Smooth muscle cell of trachea (primary cell): ENCODE measurements at places on chromosomes 7 and 10. TPM values are rescaled to one million over a fixed set of nuclear protein-coding genes. Genes with fewer than 3 reads are reported as not detected.

KIAA1549 gene
- 0.44 and 0.99 TPM in 2 replicates for total RNA-seq

LOXL4 gene
- 14.1 and 78.2 TPM in 2 replicates for total RNA-seq

SPDYE16 gene
- 0.33 and 0.44 TPM in 2 replicates for total RNA-seq

CPXM2 gene
- total RNA-seq = 12.9 and 43.8 TPM in 2 replicates

MAGI2 gene
- total RNA-seq = 16.2 and 33.2 TPM in 2 replicates

LLCFC1 gene
- not detected in 2 replicates for total RNA-seq

RADIL gene
- total RNA-seq = 1.2 and 1.3 TPM in 2 replicates

TMEM184A gene
- not detected in 2 replicates for total RNA-seq

PTPRE gene
- total RNA-seq = 0.15 and 1.7 TPM in 2 replicates

UNCX gene
- not detected in 2 replicates for total RNA-seq

WNT8B gene
- total RNA-seq = not detected in 2 replicates

PNLIPRP1 gene
- total RNA-seq = not detected in 2 replicates

ADAM12 gene
- 28.8 and 34.4 TPM in 2 replicates for total RNA-seq

ADCYAP1R1 gene
- not detected in 2 replicates for total RNA-seq

JCAD gene
- 2.0 and 8.9 TPM in 2 replicates for total RNA-seq

RAB11FIP2 gene
- total RNA-seq = 18.0 and 20.5 TPM in 2 replicates

RARRES2 gene
- 0.73 and 20.7 TPM in 2 replicates for total RNA-seq

TACC2 gene
- total RNA-seq = 2.6 and 8.1 TPM in 2 replicates

ZNF503 gene
- total RNA-seq = 17.3 and 22.7 TPM in 2 replicates

SH2D4B gene
- not detected in 2 replicates for total RNA-seq

CPED1 gene
- total RNA-seq = 89.8 and 122 TPM in 2 replicates

EPHA1 gene
- total RNA-seq = under 0.01 and 0.15 TPM in 2 replicates

GPRIN2 gene
- total RNA-seq = not detected in 2 replicates

ATP6V0A4 gene
- not detected in 2 replicates for total RNA-seq

TDRD1 gene
- 0.29 and 0.50 TPM in 2 replicates for total RNA-seq

CUBN gene
- 3.3 and 3.6 TPM in 2 replicates for total RNA-seq

OR6V1 gene
- total RNA-seq = not detected in 2 replicates

GARIN1A gene
- 1.5 TPM in 2 replicates for total RNA-seq

GJD4 gene
- total RNA-seq = not detected in 2 replicates

ANKRD30A gene
- total RNA-seq = not detected in 2 replicates

UPP1 gene
- 6.0 and 6.5 TPM in 2 replicates for total RNA-seq

FAM25C gene
- not detected in 2 replicates for total RNA-seq

INPP5A gene
- 37.8 and 54.6 TPM in 2 replicates for total RNA-seq

CDC14C gene
- 0.15 and 0.17 TPM in 2 replicates for total RNA-seq

TEX36 gene
- 0.44 TPM in 1 of 2 replicates, not detected in the other for total RNA-seq

NPFFR1 gene
- total RNA-seq = under 0.01 TPM in 1 of 2 replicates, not detected in the other

NPY4R2 gene
- total RNA-seq = 0.17 TPM in 1 of 2 replicates, not detected in the other

SUFU gene
- 6.3 and 7.4 TPM in 2 replicates for total RNA-seq

RBP3 gene
- not detected in 2 replicates for total RNA-seq

MRC1 gene
- under 0.01 TPM in 1 of 2 replicates, not detected in the other for total RNA-seq

PIK3CG gene
- under 0.01 TPM in 1 of 2 replicates, not detected in the other for total RNA-seq

CHCHD3 gene
- total RNA-seq = 83.0 and 104 TPM in 2 replicates

ASB10 gene
- not detected in 2 replicates for total RNA-seq

ENTPD1 gene
- 0.50 and 1.6 TPM in 2 replicates for total RNA-seq

PUS7 gene
- total RNA-seq = 10.9 and 20.4 TPM in 2 replicates

KAZALD1 gene
- 39.0 and 58.2 TPM in 2 replicates for total RNA-seq

MPP7 gene
- under 0.01 and 0.29 TPM in 2 replicates for total RNA-seq

HECW1 gene
- 4.9 and 11.9 TPM in 2 replicates for total RNA-seq

C10orf105 gene
- under 0.01 TPM in 1 of 2 replicates, not detected in the other for total RNA-seq

HOXA7 gene
- not detected in 2 replicates for total RNA-seq

MALRD1 gene
- total RNA-seq = 1.0 and 3.1 TPM in 2 replicates
